Caco-2 (cell line): ENCODE measurements at places on chromosomes 3 and 15.
A peak's percentile ranks its signal among the peaks of the same experiment; 100 is the strongest.

DNA sequence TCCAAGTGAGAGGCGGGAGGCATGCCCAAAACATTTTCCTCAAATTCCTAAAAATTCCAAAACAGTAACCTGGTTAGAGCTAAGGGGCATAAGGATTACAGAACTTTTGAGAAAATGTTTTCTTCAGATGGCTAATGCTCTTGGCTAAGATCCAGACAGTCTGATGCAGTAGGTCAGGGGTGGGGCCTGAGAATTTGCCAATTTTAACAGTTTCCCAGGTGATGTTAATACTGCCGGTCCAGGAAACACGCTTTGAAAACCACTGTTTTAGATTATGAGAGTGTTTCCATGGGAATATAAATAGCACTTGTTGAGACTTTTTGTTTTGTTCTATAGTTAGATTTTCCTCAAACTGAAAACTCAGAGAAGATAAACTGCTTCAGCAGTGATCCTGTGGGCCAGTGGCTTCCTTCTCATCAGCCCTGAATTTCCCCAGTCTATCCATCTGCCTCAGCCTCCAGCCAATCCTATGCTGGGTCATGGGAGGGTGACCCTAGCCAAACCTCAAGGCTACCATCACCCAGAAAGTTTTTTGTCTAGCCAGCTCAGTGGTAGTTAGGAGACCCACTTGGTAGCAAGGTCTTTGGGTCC is 71.6 kb upstream of the ACP3 start:
- DNase-seq = no peak

- DNase-seq = no peak
Measured at GRCh38 chr3:46318207-46318927, 35.5 kb upstream of the CCR2 start.

DNA sequence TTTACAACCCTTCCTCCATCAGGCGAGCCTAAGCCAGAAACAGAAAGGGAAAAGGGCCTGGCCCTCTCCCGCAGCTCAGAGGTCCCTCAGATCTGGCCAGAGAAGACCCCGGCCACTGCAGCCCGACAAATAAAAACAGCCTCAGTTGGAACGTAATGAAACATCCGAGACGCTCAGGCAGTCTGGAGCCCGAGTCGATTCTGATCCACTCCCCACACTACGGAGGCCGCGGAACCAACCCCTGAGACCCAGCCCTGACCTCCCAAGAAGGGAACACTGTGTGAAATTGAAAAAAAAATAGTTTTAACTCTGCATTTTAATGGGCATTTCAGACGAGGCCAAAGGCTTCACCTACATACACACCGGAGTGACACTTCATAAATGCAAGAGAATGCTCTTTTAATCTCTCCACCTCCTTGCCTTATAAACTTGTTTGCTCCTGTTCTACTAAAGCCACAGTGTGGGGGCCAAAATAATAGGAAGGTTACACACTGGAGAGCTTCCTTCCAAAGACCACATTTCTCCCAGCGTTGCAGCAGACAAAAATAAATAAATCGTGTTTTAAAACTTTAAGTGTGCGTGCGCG is 3.7 kb downstream of the MEIS2 start:
- DNase-seq = no peak

DNA sequence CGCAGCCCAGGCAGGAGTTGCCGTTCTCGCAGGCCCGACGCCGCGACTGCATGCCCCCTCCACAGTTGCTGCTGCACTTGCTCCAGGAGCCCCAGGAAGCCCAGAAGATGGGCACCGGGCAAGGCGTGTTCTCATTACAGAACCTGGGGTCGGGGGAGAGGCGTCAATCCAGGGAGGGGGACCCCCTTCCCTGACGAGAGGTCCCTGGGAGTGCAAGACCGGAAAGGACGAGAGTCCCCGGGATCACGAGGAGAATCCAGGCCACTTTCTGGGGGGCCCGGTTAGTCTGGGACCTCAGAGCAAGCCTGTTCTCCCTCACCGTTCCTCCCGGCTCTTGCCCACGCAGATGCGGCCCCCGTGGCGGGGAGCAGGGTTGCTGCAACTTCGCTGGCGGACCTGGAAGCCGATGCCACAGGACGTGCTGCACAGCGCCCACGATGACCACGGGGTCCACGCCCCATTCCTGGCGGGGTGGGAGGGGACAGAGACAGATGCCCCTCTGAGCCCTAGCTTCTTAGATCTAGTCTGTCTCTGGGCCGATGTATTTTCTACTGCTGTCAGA is 113.9 kb downstream of the SEMA5B start:
- DNase-seq = no peak

- no peak for DNase-seq
Measured at GRCh38 chr15:74692327-74692726, 3.5 kb downstream of the EDC3 start.

- no peak for DNase-seq
Measured at GRCh38 chr3:23735535-23736326, 70.0 kb upstream of the UBE2E1 start.

DNA sequence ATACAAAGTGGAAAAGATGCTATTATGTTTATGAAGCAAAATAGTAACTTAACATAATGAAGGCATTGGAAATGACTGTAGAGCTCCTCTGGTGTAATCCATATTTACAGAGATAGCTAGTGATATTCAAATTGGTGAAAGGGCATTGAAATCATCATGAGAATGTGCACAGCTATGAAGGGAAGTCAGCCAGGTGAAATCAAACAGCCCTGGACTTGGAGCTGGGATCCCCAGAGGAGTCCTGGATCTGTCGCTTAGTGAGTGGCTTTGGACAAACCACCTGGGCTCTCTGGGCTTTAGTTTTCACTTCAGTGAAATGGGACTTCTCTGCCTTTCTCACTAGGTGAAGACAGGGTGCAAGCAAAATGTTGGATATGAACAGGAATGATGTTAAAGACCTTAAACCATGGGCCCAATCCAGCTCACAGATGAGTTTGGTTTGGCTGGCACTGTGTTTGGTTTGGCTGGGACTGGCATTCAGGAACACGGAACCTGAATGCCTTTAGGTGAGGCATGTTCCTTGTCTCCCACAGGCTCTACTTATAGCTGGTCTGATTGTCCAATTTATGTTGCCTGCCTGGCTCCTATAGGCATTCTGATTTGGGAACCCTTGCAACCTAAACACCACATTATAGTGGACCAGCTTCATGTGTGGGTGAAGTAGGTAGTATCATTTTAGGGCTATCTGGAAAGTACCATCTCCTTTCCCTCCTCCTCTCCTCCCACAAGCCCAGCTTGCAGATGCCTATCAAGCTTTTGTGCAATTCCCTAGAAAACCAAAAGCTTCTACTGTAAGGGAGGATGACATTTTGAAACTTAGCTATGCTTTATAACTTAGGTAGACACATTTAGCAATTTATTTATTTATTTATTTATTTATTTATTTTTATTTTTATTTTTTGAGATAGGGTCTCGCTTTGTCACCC is 110.6 kb upstream of the TNFAIP8L3 start:
- no peak for DNase-seq

- DNase-seq = no peak
Measured at GRCh38 chr3:31352331-31352730, 180.4 kb upstream of the STT3B start.

- no peak for DNase-seq
Measured at GRCh38 chr3:72982609-72983366, 13.8 kb upstream of the PPP4R2 start.

- DNase-seq = no peak
Measured at GRCh38 chr3:124860599-124860998, 26.6 kb downstream of the ITGB5 start.

GRCh38 chr3:130948929-130949328 is 55.0 kb downstream of the ATP2C1 start:
- no peak for DNase-seq

DNA sequence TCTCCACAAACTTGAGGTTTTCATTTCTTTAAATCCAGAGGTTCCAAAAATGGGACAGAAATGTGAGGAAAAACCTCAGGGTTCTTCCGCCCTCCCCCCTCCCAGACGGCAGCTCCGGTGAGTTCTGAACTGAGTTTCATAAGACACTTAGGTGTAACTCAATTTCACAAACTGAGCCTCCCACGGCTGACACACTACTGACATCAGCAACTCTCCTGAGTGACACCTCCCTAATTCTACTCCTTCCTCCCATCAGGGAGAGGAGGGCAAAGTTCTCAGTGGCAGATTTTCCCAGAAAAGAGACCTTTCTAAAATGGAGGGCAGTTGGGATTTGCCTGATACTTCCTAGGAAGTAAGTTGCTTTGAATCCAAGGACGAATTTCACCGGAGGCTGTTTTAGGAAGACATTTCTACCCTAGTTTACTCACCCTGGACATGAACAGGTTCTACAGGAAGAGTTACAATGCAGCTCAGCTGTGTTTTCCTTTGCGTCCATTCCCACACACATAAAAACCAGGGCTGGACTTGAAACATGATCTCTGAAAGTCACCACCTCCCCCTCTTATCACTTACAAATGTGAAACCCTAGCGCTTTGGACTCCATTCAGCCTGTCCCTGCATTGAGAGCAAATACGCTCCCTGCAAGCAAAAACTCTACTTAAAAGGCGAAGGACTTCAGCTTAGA is 78.1 kb upstream of the LMOD3 start:
- DNase-seq = peak; percentile 73

GRCh38 chr15:91926908-91927270 is 73.4 kb downstream of the SLCO3A1 start:
- DNase-seq = no peak

DNA sequence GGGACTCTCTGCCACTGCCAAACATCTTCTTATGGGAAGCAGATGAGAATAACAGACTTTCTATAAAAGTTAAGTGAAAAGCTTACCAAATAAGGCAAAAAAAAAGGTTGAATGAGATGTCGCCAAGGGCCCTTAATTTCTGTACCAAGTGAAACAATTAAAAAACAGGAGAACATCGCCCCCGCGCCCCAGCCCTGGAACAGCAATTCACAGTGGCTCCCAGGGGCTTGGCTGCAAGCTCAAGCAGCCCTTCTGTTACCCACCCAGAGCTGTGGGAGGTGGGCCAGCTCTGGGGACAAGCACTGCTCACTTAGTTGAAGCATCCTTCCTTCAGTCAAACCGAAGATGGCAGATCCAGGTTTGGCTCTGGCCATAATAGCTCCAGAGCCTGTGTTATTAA is 208.0 kb downstream of the ERC2 start:
- no peak for DNase-seq

- DNase-seq = no peak
Measured at GRCh38 chr3:48058091-48058490, 41.9 kb upstream of the MAP4 start.

GRCh38 chr15:98651036-98651481 is 2.7 kb downstream of the IGF1R start:
- DNase-seq = no peak

DNA sequence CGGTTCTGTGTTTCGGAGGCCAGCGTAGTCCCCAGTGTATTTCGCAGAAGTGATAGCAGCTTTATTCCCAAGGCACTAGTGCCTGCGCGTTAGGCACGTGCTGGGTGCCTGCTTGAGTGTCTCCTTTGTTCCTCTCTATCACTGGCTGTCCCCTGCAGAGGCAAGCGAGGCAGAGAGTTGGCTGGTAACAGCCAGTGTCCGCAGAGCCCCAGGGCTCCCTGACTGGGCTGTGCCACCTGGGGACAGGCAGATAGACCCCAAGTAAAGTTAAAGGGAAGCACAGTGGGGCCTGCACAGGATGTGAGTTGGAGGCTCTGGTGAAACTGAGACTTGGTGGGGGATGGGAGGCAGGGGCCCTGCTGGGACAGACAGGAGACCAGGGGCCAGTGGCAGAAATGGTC is 50.7 kb downstream of the APBA2 start:
- DNase-seq = no peak

DNA sequence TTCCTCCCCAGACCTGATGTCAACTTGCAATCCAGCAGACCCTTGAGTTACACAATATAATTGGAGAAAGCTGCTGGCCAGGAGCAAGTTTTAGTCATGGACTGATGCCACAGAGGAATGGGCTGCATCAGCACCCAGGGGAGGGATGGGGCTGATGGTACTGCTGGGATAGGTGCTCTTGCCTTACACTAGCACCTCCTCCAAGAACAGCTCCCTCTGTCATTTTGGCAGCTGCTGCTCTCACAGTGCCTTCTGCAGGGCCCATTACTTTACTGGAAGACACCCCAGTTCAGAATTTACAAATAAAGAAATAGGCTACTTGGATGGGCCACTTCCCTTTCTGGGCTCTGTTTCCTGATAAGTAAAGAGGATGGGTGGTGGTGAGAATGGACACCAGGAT is 85.3 kb upstream of the RORA start:
- DNase-seq = no peak

GRCh38 chr3:10459954-10460754 is 45.2 kb downstream of the ATP2B2 start:
- peak; percentile 85 for DNase-seq

DNA sequence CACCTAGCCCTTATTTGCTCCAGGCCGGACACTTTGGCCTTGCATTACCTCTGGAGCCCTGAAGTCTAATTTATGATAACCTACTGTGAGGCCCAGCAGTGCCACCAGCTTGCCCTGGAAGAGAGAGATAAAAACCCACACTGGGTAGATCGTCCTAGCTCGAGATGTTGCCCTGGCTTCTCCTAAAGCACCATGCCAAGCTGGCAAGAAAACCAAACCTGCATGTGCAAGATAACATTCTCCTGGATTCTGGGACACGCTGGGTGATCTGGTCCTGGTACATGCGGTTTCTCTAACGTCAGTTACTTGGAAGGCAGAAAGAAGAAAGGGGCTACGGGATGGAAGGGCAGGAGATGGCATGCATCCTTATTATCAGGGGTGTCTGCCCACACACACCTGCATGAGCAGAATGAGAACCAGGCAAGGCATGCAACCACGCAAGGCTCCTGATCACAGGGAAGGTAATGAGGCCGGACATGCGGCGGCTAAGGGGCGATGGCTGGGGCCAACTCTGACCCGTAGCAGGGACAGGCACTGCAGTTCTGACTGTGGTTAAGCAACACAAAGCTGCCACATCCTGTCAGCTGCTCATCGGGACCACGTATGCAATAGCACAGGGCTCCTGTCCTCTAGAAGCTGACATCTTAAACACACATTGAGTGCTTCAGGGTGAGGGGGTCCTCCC is 73.0 kb downstream of the OXNAD1 start:
- no peak for DNase-seq

DNA sequence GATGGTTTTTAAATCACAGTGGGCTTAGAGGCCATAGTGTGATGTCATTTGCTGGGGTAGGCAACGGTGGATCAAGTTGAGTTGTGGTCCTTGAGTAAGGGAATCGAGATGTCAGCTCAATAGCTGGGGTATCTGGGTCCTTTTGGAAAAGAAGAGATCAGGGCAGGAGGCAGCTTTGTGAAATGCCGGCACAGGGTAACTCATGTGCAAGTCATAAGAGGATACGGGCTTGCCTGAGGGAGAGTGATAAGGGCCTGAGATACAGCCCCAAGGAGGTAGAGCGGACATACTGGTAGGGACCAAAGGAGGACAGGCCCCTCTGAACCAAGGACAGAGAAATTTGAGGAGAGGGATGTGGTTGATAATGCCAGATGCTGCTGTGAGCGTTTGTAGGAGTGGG is 4.2 kb upstream of the FAM131A start:
- DNase-seq = no peak
